ENCODE measurements at places on chromosomes 2 and 18.
A peak's percentile ranks its signal among the peaks of the same experiment; 100 is the strongest.

- no peak for DNase-seq
Measured at GRCh38 chr2:17543131-17543660, 2.7 kb downstream of the VSNL1 start.

DNA sequence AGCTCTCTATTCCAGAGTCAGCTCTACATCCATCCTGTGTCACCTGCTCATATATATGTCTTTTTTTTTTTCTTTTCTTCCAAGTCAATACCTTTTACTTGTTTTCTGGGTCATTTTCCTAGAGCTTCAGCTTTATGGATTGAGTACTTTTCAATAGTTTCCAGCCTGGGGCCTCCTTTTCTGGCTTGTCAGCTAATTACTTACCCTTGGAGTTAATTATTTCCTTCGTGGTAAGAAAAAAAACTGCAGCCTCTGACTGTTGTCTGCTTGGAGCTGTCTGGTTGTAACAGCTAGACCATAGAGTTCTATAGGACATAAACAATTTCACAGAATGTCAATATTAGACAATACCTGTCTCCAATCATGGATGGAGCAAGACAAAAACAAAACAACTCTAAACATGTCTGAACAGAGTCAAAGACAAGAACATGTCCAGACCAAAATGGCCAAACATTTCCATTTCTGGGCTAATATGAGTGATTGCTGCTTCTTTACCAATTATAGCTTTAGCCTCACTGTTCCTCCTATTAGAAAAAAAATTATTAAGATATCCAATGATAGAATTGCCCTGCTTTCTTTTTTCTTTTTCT, 643.1 kb downstream of the SLC4A3 start:
- no peak for DNase-seq

- DNase-seq, result no peak
Measured at GRCh38 chr2:75720525-75720924, 9.8 kb upstream of the GCFC2 start.

- no peak for DNase-seq
Measured at GRCh38 chr2:19790291-19790690, 111.5 kb downstream of the TTC32 start.

DNA sequence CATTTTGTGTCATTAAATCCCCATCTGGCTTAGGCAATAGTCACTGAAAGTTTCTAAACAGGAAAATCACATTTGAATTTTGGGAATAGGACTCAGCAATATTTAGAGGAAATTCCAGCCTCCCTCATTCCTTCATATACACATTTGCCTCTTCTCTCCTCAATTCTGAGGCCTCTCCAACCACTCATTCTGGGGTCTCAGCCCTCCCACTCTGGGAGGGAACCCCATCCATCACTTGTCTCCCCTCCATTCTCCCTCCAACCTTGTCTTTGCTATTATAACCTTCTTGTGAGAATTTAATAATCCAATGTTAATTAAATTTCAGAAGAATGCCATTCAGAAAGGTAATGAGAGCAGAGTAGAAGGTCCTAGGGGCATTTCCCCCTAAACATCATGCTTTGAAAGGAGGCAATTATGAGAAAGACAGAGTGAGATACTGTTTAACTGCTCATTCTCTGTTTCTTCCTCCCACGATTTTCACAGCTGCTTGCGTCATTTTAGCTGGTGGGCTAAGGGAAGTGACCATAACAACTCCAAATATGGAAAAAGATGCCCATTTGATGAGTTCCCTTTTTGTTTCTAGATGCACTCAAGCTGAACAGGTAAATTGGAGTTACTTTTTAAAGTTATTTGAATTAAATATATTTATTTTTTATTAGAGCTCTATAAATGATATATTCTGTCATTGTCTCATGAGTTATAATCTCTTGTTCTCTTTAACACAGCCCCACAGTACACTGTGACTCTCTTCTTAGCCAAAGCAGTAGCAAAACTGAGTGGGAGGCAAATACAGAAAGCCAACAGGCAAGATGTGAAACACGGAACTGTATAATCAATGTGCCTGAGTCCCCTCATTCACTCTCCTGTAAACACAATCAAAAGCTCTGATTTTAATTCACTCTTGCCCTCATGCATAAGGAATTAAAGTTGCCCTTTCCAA, 135.1 kb downstream of the DLGAP1 start:
- no peak for DNase-seq

DNA sequence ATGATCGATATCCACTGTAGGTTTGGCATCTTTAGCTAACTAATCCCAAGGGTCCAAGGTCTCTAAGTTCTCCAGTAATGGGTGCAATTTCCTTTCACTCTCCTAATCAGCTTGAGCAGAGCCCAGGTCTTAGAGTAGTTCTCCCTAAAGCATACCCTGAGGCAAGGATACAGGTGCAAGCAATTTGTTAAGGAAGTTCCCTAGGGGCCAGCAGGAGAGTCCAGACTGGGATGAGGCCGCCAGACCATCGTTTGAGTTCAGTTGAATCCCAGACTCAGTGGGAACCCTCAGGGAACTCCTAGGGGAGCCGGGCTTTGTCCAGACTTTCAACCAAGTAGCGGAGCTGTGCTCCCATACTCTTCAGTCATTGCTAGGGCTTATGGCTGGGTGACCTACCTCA, 835.4 kb upstream of the CDH2 start:
- no peak for DNase-seq

GRCh38 chr2:143251681-143252080, 122.5 kb downstream of the ARHGAP15 start:
- DNase-seq, result no peak

- DNase-seq, result no peak
Measured at GRCh38 chr2:150211164-150211631, 276.3 kb downstream of the RND3 start.

DNA sequence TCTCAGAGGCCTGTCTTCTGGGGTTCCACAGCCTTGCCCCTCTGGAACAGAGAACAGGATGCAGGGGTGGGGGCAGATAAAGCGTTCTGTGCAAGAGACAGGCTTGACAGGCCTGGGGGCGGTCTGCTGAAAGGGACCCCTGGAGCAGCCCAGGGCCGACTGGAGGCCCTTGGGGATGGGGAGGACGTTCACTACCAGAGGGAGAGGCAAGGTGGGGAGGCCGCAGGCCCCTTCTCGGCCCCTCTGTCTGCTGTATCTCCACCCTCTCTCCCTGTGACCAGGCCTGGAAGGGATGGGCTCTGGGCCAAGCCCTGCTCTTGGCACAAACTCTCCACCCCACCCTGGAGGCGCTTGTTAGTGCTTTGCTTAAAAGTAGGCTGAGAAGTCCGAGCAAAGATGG, 27.3 kb upstream of the INHBB start:
- no peak for DNase-seq

DNA sequence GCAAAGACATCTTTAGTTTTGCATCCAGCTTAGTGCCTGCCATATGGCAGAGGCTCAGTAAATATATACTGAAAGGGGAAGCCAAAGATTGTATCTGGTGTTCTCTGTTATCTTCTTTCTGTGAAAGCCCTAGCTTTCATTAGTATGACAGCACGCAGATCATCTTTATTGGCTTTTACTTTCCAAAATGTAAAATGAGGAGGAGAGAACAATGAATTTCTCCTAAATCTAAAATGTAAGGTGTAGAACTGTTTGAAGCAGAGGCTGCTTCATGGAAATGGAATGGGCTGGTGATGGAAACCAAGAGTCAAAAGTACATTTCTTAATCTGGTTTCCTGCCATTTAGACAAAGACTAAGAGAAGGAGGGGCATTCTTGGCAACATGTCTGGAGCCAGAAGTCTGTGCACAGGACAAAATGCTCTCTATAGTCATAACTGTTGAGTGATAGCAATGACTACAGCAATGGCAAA, 1029.9 kb upstream of the PIK3C3 start:
- no peak for DNase-seq

GRCh38 chr2:40168546-40168945, 283.3 kb downstream of the SLC8A1 start:
- no peak for DNase-seq

DNA sequence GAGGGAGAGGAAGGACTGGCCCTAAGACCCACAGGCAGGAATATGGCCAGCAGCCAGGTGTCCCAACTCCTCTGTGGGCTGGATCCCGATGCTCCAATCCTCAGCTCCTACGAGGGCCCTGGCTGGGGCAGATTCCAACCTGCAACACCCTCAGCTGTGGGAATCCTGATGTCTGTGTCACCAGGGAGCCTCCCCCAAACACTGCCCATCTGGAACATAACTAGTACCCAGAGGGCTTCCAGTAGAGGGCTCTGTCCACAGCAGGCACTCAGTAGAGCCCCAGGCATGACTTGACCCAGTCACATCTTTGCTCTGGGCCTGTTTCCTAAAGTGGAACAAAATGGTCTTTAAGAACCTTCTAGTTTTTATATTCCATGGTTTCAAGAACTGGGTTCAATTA, 20.6 kb upstream of the LOXHD1 start:
- no peak for DNase-seq

DNA sequence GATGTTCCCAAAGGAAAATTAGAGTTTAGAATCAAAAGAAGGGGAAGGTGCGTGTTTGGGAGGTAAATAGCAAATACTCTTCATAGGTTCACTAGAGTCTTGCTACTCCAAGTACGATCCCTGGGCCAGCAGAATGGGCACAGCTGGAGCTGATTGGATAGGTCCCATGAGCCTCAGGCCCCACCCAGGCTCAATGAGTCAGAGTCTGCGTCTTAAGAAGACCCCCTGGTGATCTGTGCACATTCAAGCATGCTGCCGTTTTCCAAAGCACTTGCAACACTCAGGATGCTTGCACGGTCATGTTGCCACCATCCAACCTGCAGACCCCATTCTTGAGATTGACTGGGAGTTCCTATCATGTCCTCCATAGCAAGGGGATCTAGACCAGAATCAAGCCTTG, 40.5 kb downstream of the ABCG8 start:
- no peak for DNase-seq

DNA sequence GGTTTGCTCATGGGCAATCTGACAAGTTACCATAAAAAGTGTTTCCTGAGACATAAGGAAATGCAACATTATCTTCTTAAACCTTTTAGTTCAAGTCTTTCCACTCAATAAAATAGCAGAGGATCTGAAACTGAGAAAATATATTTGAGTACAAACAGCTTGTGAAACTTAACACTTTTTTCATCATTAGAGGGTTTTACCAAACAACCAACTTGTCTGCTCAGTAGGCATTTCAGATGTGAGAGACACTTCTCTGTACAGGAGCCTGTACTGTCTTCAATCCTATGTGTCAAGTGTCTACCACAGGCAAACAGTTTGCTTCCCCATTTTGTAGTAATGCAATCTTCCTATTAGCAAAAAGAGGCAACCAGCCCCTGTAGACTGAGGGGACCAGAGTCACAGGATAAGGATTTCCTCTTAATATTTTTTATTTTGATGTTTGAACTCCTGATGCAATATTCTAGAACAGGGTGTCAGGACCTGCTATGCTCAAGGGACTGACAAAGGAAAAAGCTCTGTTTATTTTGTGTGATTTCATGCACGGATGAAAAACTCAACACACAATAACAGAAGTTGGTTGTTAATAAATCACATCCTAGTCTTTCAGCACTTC, 159.1 kb upstream of the LHCGR start:
- no peak for DNase-seq

DNA sequence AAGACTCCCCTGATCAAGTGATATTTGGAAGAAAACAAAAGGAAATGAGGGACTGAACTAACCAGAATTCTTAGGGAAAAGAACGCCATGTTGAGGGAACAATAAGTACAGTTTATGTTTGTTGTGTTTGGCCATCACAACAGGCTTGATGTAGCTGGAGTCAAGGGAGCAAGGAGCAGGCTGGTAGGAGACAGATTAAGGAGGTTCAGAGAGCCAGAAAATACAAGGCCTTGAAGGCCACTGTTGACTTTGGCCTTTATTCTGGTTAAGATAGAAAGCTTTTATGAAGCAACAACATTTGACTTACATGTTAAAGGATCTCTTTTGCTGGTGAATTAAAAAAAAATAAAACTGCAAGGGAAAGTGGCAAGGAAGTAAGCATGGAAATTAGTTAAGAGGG, 754.1 kb upstream of the SLC8A1 start:
- no peak for DNase-seq

DNA sequence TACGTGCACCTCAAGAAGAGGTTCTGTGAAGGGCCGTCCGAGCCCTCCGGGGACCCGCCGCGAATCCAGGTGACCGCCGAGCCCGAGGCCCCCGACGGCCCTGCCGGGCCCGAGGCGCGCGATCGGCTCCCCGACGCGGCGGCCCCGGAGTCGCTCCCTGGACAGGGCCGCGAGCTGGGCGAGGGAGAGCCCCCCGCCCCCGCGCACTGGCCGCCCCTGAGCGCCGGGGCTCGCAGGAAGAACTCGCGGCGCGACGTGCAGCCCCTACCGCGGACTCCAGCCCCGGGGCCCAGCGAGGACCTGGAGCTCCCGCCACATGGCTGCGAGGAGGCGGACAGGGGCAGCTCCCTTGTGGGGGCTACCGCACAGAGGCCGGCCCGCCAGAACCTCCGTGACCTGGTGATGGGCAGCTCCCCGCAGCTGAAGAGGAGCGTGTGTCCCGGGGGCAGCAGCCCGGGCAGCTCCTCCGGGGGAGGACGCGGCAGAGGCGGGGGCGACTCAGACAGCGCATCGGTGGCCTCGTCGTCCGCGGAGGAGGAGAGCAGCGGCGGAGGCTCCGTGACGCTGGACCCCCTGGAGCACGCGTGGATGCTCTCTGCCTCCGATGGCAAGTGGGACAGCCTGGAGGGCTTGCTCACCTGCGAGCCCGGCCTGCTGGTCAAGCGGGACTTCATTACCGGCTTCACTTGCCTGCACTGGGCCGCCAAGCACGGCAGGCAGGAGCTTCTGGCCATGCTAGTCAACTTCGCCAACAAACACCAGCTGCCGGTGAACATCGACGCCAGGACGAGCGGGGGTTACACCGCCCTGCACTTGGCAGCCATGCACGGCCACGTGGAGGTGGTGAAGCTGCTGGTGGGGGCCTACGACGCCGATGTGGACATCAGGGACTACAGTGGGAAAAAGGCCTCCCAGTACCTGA, 812 bp downstream of the SOWAHC start:
- DNase-seq, result peak; percentile 29

DNA sequence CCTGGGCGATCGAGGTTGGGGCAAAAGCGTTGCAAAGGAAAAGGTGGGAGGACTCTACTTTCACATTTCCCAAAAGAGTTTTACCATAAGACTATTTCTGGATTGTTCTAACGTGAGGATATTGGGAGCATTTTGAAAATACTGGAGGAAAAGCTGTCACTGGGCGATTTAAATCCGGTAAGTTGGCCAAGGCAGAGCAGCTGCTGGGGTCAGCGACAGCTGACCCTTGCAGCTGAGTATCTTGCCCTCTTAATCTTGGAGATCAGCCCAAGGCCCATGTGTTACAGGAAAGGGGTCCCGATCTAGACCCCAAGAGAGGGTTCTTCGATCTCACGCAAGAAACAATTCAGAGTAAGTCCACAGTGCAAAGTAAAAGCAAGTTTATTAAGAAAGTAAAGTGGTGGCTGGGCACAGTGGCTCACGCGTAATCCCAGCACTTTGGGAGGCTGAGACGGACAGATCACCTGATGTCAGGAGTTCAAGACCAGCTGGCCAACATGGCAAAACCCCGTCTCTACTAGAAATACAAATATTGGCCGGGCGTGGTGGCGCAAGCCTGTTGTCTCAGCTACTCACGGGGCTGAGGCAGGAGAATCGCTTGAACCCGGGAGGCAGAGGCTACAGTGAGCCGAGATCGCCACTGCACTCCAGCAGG, 964 bp upstream of the ST3GAL5 start:
- DNase-seq, result no peak

- no peak for DNase-seq
Measured at GRCh38 chr2:169462896-169463695, 16.2 kb upstream of the BBS5 start.

GRCh38 chr2:34729845-34730244, 1130.7 kb upstream of the FAM98A start:
- no peak for DNase-seq

Measured in endothelial cell (in vitro differentiated cells).